Naive thymus-derived CD8-positive, alpha-beta T cell (primary cell): ENCODE measurements at places on chromosomes 7 and 10. TPM values are rescaled to one million over a fixed set of nuclear protein-coding genes. Genes with fewer than 3 reads are reported as not detected.
A peak's percentile ranks its signal among the peaks of the same experiment; 100 is the strongest.

GRCh38 chr7:116150588-116150987 lies 59.8 kb upstream of the TES start:
- H3K27ac ChIP-seq: no peak overlapping the region
- peaks cover 3% of the 10 kb centered on the region for H3K27me3 ChIP-seq
- H3K4me1 ChIP-seq: peaks cover under 1% of the 10 kb centered on the region
- DNase-seq: no peak

DNA sequence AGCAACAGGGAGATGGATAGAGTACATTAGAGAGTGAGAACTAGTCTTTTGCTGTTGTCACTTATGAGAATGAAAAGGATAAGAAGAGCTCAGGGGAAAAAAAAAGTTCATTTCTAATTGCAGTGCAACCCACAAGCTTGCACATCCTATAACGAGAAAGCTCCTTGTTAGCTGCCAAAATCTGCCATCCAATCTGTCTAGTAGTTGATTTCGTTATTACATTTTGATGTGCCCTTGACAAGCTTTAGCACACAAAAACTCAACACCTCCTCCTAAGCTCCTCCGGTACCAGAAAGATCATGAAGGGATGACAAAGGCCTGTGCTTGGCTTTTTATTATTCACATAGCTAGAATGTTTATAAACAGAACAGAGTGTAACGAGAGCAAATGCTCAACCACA lies 519.4 kb downstream of the SUGCT start:
- no peak overlapping the region for H3K4me3 ChIP-seq
- DNase-seq: no peak
- H3K27ac ChIP-seq: no peak overlapping the region
- peaks cover 4% of the 10 kb centered on the region for H3K36me3 ChIP-seq

DNA sequence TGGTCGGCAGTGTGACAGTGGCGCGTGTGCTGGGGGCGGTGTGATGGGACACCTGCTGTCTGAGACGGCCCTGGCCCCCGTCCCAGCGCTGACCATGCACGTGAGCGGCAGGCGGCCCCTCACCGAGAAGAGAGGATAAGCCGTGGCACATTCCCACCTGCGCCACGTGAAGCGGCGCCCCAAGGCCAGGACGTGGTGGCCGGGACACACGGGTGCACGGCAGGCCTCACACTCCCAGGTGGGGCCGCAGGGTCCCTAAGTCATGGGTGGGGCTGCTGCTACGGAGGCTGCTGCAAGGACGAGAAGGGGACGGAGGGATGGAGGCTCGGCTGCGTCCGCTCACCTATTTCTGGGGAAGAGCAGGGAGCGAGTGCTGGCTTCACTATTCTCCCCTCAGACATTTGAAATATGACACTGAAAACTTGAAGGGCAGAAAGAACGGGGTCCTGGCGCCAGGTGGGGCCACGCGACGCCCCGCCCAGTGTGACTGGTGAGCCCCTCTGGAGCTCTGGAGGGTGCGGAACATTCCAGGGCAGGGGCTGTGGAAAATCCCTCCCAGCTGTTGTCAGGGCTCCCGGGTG lies 7.5 kb downstream of the CYP2W1 start:
- no peak overlapping the region for H3K27ac ChIP-seq
- no peaks in the 10 kb centered on the region for H3K36me3 ChIP-seq
- DNase-seq: no peak
- H3K4me1 ChIP-seq: peaks cover 9% of the 10 kb centered on the region
- peaks cover 3% of the 10 kb centered on the region for H3K27me3 ChIP-seq
- no peak overlapping the region for H3K4me3 ChIP-seq

DNA sequence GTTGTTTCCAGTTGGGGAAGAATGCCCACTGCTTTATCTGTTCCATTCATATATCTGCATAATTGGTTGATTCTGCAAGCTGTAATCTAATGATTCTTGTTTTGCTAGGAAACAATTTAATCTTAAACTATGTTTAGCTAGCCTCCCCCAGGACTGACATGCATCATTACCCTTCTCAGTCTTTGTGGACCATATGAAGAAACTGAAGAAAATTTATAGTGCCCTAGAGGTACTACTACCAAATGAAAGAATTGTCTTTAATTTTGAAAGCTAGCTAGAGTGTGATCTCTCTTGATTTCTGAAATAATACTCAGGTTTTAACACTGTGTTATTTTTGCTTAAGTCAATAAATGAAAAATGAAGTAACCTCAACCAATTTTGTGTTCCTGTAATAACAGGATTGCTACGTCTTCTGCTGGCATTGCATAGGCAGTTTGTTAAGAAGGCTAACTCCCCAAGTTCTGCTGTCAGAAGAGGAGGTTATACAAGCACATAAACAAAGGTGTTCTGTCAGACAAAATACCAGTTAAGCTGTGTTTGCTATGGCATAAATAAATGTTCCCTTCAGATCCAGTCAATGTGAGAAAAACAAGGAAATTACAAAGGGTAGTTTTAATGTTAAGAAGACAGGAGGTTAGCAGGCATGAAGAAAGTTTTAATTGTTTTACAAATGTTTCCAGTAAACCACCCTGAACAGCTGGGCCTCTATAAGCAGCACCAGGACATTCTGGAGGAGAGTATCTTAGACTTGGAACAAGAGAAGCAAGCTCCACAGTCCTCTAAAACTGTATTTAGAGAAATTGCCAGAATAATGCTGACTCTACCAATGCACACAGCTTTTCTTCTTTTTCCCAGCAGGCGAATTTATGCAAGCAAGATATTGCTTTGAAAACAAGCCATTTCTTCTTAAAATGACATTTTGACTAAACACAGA lies 90.3 kb upstream of the CTTNBP2 start:
- peaks cover 11% of the 10 kb centered on the region for H3K27me3 ChIP-seq
- no peak overlapping the region for H3K27ac ChIP-seq
- no peak for DNase-seq
- no peak overlapping the region for H3K4me3 ChIP-seq

GRCh38 chr10:24952143-24952706 lies at the start of gene PRTFDC1:
Gene PRTFDC1, minus strand, starts transcription at chr10:24952606. Its CDS starts 31 bp downstream, at chr10:24952575.
- H3K4me3 ChIP-seq: peak within 1 kb of the TSS; percentile 91
- H3K27me3 ChIP-seq: no peaks in the 10 kb centered on the region
- H3K4me1 ChIP-seq: peaks cover 25% of the 10 kb centered on the region
- H3K27ac ChIP-seq: peak within 1 kb of the TSS; percentile 88
- peak; percentile 35 for DNase-seq

DNA sequence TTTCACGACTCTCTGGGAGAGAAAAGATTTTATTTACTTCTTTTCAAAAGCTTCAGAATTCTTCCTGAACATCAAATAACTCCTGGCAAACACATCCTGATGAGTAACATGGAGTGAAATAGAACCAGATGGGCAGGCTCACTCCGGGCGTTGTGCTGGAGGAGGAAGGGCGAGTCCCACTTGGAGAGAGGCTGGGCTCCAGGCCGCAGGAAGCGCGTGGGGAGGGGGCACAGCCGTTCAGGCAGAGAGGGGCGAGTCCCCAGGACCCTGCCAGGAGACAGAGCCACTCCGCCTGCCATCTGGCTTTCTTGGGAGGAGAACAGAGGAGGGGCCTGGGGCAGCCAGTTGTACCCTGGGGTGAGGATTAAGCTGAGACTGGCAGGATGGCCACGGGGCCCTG lies 265.9 kb upstream of the ZMIZ1 start:
- H3K4me1 ChIP-seq: no peaks in the 10 kb centered on the region
- no peaks in the 10 kb centered on the region for H3K36me3 ChIP-seq
- no peak for DNase-seq
- H3K4me3 ChIP-seq: no peak overlapping the region
- H3K27ac ChIP-seq: no peak overlapping the region
- H3K27me3 ChIP-seq: peaks cover 14% of the 10 kb centered on the region

- H3K36me3 ChIP-seq: no peaks in the 10 kb centered on the region
- H3K27me3 ChIP-seq: no peaks in the 10 kb centered on the region
- DNase-seq: no peak
- peaks cover 17% of the 10 kb centered on the region for H3K4me1 ChIP-seq
- no peak overlapping the region for H3K4me3 ChIP-seq
Observed at GRCh38 chr7:74619235-74619860, 38.2 kb upstream of the GTF2I start.

- H3K27ac ChIP-seq: no peak overlapping the region
- no peak for DNase-seq
- H3K4me3 ChIP-seq: no peak overlapping the region
- H3K36me3 ChIP-seq: no peaks in the 10 kb centered on the region
- H3K27me3 ChIP-seq: no peaks in the 10 kb centered on the region
- no peaks in the 10 kb centered on the region for H3K4me1 ChIP-seq
Observed at GRCh38 chr7:134468475-134468874, 9.6 kb upstream of the AKR1B1 start.

DNA sequence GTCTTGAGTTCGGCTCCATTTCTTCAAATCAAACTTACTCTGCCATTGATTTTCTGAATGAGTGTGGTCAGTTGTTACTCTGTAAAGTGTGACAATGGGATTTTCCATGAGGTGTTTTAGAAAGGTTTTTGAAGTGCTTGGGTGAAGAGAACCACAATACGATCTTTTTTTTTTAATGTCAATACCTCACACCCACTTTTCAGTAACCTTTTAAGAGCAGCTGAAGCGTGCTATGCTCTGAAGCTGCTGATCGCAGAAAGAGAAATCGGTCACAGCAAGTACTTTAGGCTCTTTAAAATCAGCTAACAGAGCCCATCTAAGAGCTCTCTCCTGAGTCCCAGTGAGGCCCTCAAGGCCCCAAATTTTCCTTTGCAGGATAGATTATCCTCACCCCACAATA lies 34.4 kb upstream of the YAE1 start:
- H3K4me1 ChIP-seq: no peaks in the 10 kb centered on the region
- H3K27ac ChIP-seq: no peak overlapping the region
- DNase-seq: no peak
- no peaks in the 10 kb centered on the region for H3K27me3 ChIP-seq

GRCh38 chr10:117652228-117653169 lies 110.0 kb downstream of the EMX2 start:
- H3K4me3 ChIP-seq: no peak overlapping the region
- no peaks in the 10 kb centered on the region for H3K4me1 ChIP-seq
- no peaks in the 10 kb centered on the region for H3K36me3 ChIP-seq
- no peak for DNase-seq
- H3K27me3 ChIP-seq: peaks cover 13% of the 10 kb centered on the region
- H3K27ac ChIP-seq: no peak overlapping the region

GRCh38 chr10:84172467-84173356 lies 889 bp upstream of the GPR15LG start:
- H3K4me3 ChIP-seq: no peak overlapping the region
- H3K36me3 ChIP-seq: peaks cover under 1% of the 10 kb centered on the region
- H3K27ac ChIP-seq: no peak overlapping the region
- H3K4me1 ChIP-seq: no peaks in the 10 kb centered on the region
- no peak for DNase-seq
- no peaks in the 10 kb centered on the region for H3K27me3 ChIP-seq

DNA sequence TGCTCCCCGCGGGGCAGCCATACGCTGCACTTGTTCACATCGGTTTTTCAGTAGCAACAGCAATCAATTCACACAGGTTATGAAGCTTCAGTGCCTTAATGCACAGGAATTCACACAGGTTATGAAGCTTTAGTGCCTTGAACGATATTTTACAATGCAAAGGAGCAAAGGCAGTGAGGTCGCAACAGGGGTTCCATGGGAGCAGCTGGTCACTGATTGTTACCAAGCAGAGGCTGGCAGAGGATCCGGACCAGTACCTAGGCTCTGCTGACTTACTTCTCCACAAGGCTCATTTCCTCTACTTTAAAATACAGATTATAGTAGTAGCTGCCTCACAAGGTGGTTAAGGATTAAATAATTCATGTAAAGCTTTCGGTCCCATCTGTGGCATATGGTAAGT lies 95.2 kb upstream of the ODAD2 start:
- H3K4me1 ChIP-seq: no peaks in the 10 kb centered on the region
- no peak overlapping the region for H3K4me3 ChIP-seq
- no peak overlapping the region for H3K27ac ChIP-seq
- no peaks in the 10 kb centered on the region for H3K27me3 ChIP-seq
- no peak for DNase-seq

DNA sequence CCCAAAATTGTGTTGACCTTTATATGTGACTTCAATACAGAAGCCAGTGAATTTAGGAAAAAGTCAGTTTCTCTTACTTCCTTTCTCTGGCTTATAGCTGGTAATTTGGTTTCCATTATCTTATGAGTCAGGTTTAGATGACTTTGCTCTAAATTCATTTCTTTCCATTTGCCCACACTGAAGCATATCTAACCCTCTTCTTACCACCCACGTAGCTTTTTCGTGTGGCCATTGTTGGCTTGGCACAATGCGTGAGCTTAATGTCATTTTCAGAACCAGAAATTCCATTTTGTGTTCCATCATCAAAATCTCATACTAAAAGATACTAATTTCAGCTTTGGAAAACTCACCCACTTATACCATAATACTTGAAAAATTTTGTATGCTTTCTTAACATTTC lies 271.2 kb downstream of the INHBA start:
- no peak for DNase-seq
- H3K27me3 ChIP-seq: peaks cover 6% of the 10 kb centered on the region
- H3K4me1 ChIP-seq: peaks cover 1% of the 10 kb centered on the region
- no peaks in the 10 kb centered on the region for H3K36me3 ChIP-seq
- H3K27ac ChIP-seq: no peak overlapping the region

DNA sequence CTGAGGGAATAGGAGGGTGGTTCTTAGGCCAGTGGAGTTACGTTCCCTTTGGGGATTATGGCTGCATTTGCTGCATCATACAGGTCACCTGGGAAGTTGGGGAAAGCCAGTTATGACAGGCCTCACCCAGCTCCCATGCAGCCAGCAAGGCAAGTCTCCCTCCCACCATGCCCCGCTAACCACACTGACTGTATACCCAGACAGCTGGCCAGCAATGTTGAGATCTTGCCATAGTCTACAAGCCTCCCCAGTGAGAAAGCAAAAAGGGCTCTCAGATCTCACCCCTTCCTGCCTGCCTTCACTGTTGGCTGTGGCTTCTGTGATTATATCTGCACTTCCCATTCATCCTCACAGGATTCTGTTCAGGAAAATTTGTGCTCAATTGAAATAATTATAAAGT lies 133.3 kb upstream of the HGF start:
- no peak overlapping the region for H3K4me3 ChIP-seq
- DNase-seq: no peak
- no peaks in the 10 kb centered on the region for H3K27me3 ChIP-seq
- H3K27ac ChIP-seq: no peak overlapping the region
- peaks cover 10% of the 10 kb centered on the region for H3K4me1 ChIP-seq

- H3K4me1 ChIP-seq: peaks cover 32% of the 10 kb centered on the region
- peak overlapping the region; percentile 80 for H3K27ac ChIP-seq
- peaks cover 16% of the 10 kb centered on the region for H3K36me3 ChIP-seq
- H3K4me3 ChIP-seq: no peak overlapping the region
Observed at GRCh38 chr7:37100735-37101331, 347.8 kb downstream of the ELMO1 start.

DNA sequence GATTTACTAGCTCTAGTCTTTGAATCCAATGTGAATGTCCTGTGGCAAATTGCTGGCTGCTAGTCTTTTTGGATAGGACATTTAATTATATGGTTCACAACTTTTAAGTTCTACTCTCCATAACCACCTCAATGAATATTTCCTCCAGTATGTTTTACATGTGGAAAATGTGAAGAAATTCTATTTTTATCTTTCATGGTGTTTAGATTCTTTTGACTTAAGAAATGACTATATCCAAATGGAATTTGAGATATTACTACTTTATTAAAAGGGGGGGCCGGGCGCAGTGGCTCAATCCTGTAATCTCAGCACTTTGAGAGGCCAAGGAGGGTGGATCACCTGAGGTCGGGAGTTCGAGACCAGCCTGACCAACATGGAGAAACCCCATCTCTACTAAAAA lies 202.0 kb downstream of the ARL4A start:
- DNase-seq: no peak
- H3K4me3 ChIP-seq: no peak overlapping the region
- peaks cover 6% of the 10 kb centered on the region for H3K27me3 ChIP-seq
- H3K4me1 ChIP-seq: no peaks in the 10 kb centered on the region

Gene FRAT1
- 12.7 TPM for polyA plus RNA-seq

Gene LDB3
- polyA plus RNA-seq: not detected

Gene PPP1R3C
- polyA plus RNA-seq: not detected

Gene PRLHR
- polyA plus RNA-seq: not detected

Gene INMT
- not detected for polyA plus RNA-seq
